Activated naive CD4-positive, alpha-beta T cell treated with Interleukin-2 at 50 U/mL for 16 hours (primary cell): ENCODE measurements at places on chromosomes 1 and 21.

GRCh38 chr1:227795732-227796131 is 19.7 kb upstream of the PRSS38 start:
- DNase-seq, result no peak

DNA sequence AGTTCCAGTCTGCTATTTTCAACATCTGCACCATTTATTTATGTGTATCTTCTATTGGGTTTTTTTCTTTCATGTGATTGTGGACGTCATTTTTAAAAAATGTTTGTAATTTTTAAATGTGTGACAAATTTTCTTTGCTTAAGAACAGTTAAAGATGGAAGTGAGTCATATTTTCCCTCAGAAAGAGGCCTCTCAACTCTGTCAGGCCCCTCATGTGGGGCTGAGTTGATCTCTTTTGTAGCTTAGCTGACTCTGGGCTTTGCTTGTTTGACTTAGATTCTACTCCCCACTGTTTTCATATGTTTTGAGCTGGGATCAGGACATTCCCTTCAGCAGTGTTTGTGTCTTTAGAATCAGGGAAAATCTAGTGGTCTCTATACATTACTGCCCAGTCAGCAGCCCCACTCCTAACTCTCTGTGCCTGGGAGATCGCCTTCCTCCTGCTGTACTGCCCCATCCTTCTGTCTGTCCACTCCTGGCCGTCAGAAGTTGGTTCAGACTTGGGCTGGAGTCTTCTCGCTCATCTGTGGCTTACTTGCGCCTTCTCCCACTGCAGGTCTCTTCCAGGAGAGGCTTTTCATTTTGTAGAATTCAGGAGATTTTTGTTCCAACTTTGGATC is 137.4 kb downstream of the DYRK1A start:
- no peak for DNase-seq

DNA sequence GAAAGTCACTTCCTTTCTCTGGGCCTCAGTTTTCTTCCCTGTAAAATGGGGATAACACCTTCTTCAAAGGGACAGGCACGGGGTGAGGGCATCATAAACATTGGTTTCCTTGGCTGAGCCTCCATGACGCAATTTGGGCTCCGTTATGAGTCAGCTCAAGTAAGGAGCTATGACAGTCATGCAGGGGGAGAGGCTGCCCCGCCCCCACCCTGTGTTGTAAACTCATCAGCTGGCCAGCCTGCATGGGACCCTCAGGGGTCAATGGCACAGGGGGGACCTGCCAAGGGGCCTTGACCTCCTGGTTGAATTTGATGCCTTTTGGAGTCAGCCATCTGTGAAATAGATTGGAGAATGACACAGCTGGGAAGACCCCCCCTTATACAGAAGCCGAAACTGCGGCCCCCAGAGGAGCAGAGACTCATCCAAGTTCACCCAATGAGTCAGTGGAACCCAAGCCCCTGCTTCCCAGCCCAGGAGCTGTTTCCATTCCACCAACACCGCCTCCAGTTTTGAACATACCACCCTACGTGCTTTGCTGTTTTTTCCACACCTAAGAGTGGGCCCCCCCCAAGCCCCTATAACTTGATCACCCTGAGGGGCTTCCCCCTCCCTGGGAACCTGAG is 36.8 kb upstream of the RUNX3 start:
- peak; percentile 80 for DNase-seq

- no peak for DNase-seq
These were observed 7.7 kb downstream of the POU3F1 start for GRCh38 chr1:38038861-38039260.

- no peak for DNase-seq
These were observed 32.3 kb upstream of the RALGPS2 start for GRCh38 chr1:178692564-178693327.

GRCh38 chr1:203898458-203899352 is 37.3 kb downstream of the SNRPE start:
- no peak for DNase-seq

DNA sequence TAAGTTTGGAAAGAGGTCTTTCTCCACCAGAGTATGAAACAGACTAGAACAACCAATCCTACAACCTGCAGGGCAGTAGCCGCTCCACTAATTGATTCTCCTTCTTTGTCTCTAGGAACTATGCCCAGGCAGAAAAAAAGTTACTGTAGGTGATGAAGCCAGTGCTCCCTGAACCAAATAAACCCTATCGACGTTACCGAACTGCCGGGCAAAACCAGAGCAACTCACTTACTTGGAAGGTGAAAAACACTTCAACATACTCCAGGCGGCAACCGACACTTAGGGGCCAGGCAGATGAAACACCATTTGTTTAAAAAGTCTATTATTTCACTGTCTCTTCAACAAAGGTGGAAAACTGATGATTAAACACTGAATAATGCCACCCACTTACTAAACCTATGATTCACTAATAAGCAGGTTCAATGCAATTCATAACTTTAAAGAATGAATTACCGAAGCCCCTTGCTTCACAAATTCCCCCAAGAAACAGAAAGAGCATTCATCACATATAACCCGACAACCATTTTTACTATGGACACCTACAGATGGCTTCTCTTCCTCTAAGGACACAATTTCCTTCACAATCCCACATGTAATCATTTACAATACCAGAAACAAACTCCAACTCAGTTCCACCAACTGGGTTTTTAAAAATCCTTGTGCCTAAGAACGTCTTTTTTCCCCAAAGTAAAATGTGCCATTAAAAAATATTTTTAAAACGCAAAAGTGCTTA is 1.6 kb downstream of the NRIP1 start:
- DNase-seq, result peak; percentile 17

DNA sequence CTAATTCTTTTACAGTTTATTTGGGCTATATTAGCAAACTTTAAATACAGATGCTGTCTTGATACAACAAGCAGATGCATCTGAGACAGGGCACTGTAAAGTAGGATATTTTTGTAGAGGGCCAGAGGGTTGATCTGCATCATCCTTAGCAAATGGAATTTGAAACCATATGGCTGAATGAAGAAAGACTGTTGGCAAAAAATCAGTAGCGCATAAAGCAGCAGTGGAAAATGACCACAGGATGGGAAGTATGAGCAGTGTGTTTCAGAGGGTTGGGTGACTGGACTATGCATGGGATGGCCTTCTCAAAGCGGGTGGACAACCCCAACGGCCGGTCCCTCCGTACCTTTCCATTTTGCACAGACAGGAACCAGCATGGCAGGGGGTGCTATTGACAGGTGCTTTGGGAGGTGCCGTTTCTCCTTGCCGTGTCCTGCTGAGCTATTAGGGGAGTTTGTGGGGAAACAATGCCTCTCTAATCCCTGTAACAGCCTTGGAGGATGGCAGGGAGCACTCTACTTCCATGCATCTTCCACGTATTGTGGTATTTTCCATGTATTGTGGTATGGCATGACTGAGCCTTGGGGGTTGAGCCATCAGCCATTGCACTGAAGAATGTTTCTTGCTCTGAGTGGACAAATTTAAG is 5.9 kb downstream of the LRRC8B start:
- DNase-seq, result no peak
